Melanocyte of skin (primary cell): ENCODE measurements at places on chromosomes 2 and 18. TPM values are rescaled to one million over a fixed set of nuclear protein-coding genes. Genes with fewer than 3 reads are reported as not detected.

Gene ADAM23
- 5.5 and 18.5 TPM in 2 replicates for total RNA-seq

Gene CHST10
- 11.0 and 18.8 TPM in 2 replicates for total RNA-seq

Gene MC5R
- total RNA-seq: not detected in 2 replicates

Gene KLHL41
- 4.5 and 10.2 TPM in 2 replicates for total RNA-seq

Gene MSH2
- 30.0 and 33.6 TPM in 2 replicates for total RNA-seq

Gene MERTK
- total RNA-seq: 0.69 and 3.6 TPM in 2 replicates

Gene ACP1
- total RNA-seq: 82.3 and 95.0 TPM in 2 replicates

Gene ALPP
- not detected in 2 replicates for total RNA-seq

Gene SERPINB10
- total RNA-seq: 1.00 TPM in 1 of 2 replicates, not detected in the other

Gene SULT1C4
- not detected in 2 replicates for total RNA-seq

Gene TMEM182
- 1.5 and 1.7 TPM in 2 replicates for total RNA-seq

Gene LTBP1
- total RNA-seq: 2.3 and 4.3 TPM in 2 replicates

Gene ANAPC1
- total RNA-seq: 36.1 and 70.5 TPM in 2 replicates

Gene PUM2
- 38.9 and 52.0 TPM in 2 replicates for total RNA-seq

Gene DNAH7
- 0.34 and 0.73 TPM in 2 replicates for total RNA-seq

Gene CD226
- total RNA-seq: 0.93 and 1.7 TPM in 2 replicates

Gene WDCP
- total RNA-seq: 8.3 and 13.4 TPM in 2 replicates

Gene KATNAL2
- total RNA-seq: 2.7 and 3.4 TPM in 2 replicates

Gene C1QL2
- total RNA-seq: not detected in 2 replicates

Gene IL1A
- not detected in 2 replicates for total RNA-seq

Gene POTEC
- total RNA-seq: not detected in 2 replicates

Gene SERPINB7
- total RNA-seq: not detected in 2 replicates

Gene CD28
- not detected in 2 replicates for total RNA-seq

Gene KCNG3
- total RNA-seq: 0.34 and 0.36 TPM in 2 replicates

Gene NMUR1
- total RNA-seq: not detected in 2 replicates

Gene GATA6
- 0.33 and 0.46 TPM in 2 replicates for total RNA-seq

Gene PLB1
- 0.31 and 0.33 TPM in 2 replicates for total RNA-seq

Gene UGT1A7
- not detected in 2 replicates for total RNA-seq

Gene NOSTRIN
- not detected in 2 replicates for total RNA-seq

Gene POTEJ
- total RNA-seq: not detected in 2 replicates

Gene SNED1
- total RNA-seq: 2.2 and 6.7 TPM in 2 replicates

Gene CRYGA
- not detected in 2 replicates for total RNA-seq

Gene GBX2
- 0.69 TPM in 1 of 2 replicates, not detected in the other for total RNA-seq

Gene FBXO11
- total RNA-seq: 31.6 and 37.0 TPM in 2 replicates

Gene RANBP2
- 54.4 and 96.0 TPM in 2 replicates for total RNA-seq

Gene HOXD13
- total RNA-seq: not detected in 2 replicates
